Foreskin melanocyte (primary cell): ENCODE measurements at places on chromosomes 2 and 18.

DNA sequence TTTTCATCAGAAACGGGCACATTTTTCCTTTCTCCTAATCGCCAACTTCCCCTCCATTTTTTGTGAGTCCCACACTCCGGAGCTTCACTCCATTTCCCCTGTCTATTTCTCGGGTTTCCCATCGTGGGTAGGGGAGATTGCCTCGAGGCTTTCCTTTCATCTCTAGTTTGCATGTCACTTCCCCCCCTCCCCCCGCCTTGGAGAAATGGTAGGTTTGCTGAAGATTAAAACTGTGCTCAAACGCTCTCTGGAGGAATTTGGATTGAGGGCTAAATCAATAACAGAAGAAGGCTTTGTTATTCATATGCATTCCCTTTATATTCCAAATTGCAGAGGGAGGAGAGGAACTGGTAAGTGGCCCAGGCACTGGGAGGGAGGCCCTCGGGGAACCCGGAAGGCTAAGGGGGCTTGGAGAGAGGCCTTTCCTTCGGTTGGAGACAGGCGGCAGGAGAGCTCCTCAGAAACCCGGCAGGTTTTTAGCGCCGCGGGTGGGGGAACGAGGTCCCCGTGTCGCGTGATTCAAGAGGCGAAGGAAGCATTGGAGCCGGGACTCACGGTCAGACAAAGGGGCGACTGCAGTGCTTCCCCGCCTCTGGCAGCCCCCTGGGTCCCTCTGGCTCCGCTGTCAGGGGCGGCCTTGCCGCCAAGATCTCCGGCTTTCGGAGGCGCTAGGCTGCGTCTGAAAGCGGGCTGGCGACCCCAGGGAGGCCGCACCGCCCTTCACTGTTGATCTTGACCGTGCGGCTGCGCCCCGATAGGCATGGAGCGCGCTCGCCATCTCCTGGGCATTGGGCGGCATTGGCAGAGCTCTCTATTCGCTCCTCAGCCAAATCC lies 2.4 kb upstream of the HOXD12 start:
- peak; percentile 61 for DNase-seq

- DNase-seq, result no peak
Observed at GRCh38 chr2:65835975-65836549, 403.7 kb upstream of the SPRED2 start.

DNA sequence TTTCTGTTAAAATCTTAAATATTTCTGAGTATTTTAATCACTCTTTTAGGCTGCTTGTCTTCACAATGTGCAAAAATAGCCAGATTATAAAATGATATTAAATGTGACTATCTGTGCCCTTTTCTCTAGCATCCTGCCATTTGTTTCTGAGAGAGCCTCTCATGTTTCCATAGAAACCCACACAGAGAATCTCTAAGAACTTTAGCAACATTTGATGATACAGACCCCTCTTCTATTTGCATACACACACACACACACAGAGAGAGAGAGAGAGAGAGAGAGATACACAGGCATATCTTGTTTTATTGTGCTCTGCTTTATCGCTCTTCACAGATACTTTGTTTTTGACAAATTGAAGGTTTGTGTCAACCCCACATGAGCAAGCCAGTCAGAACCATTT lies 134.5 kb upstream of the DDX18 start:
- no peak for DNase-seq

DNA sequence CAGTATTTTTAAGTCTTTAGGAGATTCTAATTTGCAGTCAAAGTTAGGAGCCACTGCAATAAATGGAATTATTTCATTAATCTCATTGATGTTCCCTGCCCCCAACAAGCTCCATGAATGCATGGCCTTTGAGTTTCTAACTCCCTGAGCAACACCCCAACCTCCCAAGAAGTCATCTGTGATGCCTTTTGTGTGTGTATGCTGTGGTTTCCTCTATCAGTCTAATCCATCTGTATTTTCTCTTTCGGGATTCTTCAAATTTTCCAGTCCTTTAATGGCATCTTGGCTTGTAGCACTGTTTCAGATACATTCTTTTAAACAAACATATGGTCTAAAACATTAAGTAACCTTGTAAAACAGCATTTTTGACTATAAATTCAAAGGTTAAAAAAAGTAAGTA lies 16.8 kb downstream of the SERPINB10 start:
- peak; percentile 48 for DNase-seq

GRCh38 chr18:23596183-23596582 lies 9.9 kb upstream of the NPC1 start:
- no peak for DNase-seq

- no peak for DNase-seq
Observed at GRCh38 chr18:5678278-5678677, 134.5 kb upstream of the EPB41L3 start.

GRCh38 chr2:160227293-160227915 lies 27.3 kb upstream of the ITGB6 start:
- DNase-seq, result no peak

DNA sequence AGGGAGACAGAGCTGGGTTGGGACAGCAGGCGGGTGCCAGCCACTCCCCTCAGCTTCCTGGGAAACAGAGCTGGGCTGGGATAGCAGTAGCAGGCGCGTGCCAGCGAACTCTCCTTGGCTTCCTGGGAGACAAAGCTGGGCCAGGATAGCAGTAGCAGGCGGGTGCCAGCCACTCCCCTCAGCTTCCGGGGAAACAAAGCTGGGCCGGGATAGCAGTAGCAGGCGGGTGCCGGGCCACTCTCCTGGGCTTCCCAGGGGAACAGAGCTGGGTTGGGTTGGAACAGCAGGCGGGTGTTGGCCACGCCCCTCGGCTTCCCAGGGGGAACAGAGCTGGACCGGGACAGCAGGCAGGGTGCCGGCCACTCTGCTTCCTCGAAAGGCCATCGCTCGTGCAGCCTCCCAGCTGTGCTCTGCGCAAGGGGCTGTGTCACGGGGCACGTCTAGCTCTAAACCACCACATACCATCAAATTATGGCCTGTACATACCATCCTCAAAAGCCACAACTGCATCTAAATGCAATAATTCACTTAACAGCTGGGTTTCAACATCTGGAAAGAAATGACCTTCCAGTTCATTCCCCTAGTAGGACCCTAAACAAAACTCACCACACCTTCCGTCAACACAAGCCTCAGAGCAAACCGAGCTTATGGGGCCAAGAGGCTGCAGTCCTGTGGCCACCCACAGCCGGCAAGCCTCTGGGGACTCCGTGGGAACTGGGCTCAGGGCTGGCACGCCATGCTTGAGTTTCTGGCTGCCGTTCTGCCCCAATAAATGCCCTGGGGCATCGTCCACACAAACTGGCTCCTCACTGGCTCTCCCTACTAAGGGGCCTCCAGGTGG lies 228.3 kb downstream of the TWIST2 start:
- no peak for DNase-seq

DNA sequence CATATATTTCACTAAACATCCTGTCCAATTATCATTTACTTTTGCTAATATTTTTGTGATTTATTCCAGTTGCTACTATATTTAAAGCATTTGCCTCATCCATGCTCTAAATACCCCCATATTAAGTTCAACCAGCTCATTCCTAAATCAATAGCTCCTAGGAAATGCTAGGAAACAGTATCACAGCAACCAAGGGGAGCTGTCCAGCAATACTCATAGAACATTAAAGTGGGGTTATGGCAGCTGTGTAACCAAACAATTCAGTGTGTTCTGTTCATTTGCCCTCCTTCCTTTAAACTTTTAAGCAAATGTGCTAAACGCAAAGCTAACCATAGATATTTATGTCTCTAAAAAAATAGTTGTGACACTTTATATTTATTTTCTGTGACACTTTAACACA lies 41.1 kb downstream of the ACVR1C start:
- no peak for DNase-seq

DNA sequence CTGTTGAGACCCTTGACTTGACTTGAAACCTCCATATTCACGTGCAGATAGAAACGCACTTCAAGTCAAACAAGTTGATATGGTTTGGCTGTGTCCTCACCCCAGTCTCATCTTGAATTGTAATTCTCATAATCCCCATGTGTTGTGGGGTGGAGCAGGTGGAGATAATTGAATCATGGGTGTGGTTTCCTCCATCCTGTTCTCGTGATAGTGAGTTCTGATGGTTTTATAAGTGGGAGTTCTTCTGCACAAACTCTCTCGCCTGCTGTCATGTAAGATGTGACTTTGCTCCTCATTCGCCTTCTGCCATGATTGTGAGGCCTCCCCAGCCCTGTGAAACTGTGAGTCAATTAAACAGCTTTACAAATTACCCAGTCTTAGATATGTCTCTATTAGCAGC lies 21.4 kb downstream of the SLC3A1 start:
- DNase-seq, result no peak

- no peak for DNase-seq
Observed at GRCh38 chr2:65477590-65477989, 45.2 kb upstream of the SPRED2 start.

- DNase-seq, result no peak
Observed at GRCh38 chr2:69804416-69804815, 25.0 kb upstream of the GMCL1 start.

GRCh38 chr2:33363325-33364298 lies 112.8 kb upstream of the RASGRP3 start:
- no peak for DNase-seq

DNA sequence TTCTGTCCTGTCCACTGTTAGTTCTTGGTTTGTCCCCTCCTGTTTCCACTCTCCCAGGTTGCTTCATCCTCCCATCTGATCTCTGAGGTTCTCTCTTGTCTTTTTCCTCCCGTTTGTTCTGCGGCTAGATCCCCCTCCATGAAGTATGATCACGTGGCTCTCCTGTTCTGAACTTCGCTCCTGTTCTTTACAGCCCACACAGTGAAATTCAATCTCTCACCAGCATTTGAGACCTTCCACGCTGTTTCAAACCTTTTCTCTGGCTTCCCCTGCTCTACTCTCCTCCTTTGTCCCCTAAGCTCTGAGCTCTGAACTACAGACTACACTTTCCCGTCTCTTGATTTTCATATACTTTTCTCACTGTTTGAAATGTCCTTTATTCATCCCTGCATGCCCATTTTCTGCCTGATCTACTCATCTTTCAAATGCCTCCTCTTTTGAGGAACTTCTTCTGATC lies 83.5 kb downstream of the OSBPL6 start:
- DNase-seq, result no peak

DNA sequence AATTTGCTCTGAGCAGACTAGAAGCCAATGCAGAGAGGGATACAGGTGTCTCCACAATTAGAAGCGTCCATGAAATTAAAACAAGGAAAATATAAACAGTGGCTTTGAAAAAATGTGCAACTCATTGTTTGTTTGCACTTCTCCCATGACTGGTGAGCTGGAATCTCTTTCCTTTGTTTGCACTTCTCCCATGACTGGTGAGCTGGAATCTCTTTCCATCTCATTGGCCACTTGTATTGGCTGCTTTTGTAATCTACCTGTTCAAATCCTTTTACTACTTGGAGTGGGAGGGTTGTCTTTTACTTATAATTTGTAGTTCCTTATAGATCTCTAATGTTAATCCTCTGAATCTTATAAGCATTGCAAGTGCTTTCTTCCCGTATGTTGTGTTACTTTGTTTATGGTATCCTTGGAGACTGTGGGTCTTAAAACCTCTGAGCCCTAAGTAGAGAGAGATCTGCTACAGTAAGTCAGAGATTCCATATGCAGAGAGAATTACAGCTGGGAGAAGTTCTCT lies 94.1 kb downstream of the RTN4 start:
- no peak for DNase-seq

- DNase-seq, result peak; percentile 87
Observed at GRCh38 chr18:62904396-62905285, 189.3 kb downstream of the PHLPP1 start.

- DNase-seq, result no peak
Observed at GRCh38 chr2:102005989-102006885, 14.5 kb downstream of the IL1R2 start.

DNA sequence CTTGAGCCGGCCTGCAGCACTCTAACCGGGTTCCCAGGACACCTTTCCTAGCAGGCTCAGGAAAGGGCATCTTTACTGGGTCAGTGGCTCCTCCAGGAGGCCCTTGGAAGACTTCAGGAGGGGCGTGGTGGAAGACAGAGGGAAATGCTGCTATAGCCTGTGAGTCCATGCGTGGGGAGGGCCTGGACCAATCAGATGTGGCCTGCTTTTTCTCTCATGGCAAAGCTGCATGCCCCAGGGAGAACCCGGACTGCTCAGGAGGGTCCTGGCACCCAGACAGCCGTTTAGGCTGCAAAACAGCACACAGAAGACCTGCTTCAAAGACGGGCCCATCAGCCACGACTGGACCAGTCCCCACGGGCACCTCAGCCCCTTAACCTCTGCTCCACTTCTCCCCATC lies 84.4 kb downstream of the EIPR1 start:
- no peak for DNase-seq

DNA sequence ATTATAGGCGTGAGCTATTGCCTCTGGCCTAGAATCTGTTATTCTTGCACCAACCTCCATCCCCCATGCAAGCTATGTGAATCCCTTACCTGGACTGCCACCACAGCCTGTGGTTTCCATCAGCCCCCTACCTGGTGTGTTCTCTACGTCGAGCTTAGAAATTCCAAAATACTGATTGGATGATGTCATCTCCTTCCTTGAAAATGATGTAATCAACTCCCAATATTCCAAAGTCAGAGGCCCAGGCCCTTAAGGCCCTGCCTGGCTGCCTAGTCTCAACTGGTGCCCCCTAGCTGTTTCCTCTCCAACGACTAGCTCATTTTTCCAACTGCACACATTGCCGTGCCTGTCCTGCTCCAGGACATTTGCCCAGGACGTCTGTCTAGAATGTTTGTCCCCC lies 41.3 kb upstream of the GBX2 start:
- no peak for DNase-seq

GRCh38 chr2:37575780-37576179 lies 95.7 kb downstream of the CDC42EP3 start:
- DNase-seq, result no peak

DNA sequence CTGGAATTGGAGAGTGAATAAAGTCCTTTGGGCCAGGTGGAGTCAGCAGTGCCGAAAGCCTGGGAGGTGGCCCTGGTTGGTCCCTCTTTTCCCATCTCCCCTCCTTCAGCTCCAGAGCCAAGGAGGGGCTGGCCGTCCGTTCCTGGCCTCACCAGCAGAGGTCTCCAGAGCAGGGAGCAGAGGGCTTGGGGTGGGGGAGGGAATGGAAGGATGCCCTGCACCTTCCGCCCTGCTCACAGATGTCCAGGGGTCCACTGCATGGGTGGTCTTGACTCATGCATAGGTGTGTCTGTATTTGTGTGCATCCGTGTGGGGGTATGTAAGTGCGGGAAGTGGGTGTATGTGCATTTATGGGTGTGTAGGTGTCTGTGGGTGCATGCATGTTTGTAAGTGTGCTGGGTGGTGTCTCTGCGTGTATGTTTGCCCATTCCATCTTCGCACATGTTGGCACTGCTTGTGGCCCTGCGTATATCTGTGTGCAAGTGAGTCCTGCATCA lies 201.8 kb downstream of the ZFP36L2 start:
- DNase-seq, result no peak

GRCh38 chr2:108967757-108968156 lies 21.3 kb downstream of the EDAR start:
- DNase-seq, result no peak

DNA sequence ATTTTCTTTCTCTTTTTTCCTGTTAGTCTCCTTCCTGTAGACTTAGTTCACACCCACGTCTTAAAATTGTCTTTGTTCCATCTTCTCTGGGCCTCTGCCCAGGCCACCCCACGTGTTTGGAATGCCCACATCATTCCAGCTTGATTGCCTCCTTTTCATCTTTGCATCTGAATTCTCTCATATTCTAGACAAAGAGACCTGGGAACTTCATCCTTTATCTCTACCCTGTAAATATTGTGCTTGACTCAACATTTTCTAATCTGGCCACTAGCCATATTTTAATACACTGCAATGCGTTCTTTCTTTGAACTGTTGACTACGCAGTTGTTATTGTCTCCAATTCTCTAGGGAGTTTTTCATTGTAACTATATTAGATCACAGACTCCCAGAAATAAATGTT lies 187.5 kb upstream of the NRXN1 start:
- DNase-seq, result no peak
